NK-92 treated with Interleukin-12 subunit alpha and Interleukin-12 subunit beta, amount 100 ng/mL, for 24 hours (cell line): ENCODE measurements at places on chromosomes 7 and 10.
A peak's percentile ranks its signal among the peaks of the same experiment; 100 is the strongest.

GRCh38 chr10:92923416-92923815 is 75.1 kb downstream of the EXOC6 start:
- no peak for DNase-seq

GRCh38 chr7:77349141-77349540 is 67.0 kb downstream of the GSAP start:
- no peak for DNase-seq

- DNase-seq = no peak
Observed at GRCh38 chr10:17094844-17095243, 34.8 kb downstream of the CUBN start.

- DNase-seq = no peak
Observed at GRCh38 chr10:80272793-80273522, 16.5 kb downstream of the MAT1A start.

DNA sequence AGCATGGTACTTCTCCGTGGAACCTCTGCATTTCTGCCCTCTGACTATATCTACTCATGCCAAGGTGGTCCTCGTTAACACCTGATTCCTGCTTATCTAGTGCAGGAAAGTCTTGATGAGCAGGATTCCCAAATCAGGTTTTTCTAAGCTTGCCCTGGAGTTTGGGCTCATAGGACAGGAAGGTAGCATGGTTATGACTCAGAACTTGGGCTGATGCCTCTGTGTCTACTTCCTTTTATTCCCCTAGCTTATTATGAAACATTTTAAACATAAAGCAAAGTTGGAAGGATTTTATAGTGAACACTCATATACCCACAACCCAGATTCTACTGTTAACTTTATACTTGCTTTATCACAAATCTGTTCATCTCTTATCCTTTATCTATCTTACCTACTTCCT is 5.6 kb downstream of the SUFU start:
- DNase-seq = no peak

DNA sequence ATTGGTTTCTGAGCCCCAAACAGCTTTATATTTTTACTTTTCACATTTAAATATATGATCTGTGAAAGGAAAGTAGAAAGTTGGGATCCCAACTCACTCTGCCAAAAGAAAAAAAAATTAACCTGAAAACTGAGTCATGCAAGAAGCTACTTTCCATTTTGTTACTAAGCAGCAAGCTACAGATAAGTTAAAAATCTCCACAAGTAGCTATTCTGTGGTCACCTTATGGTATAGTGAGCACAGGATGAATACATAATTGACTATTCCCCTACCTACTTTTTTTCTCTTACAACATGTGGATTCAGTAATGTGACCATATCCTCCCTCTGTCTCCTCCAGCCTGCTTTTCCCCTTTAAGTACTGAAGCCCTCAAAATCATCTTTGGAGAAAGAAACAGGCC is 30.3 kb upstream of the CREB3L2 start:
- DNase-seq = no peak

GRCh38 chr7:103877565-103877964 is 111.9 kb downstream of the RELN start:
- DNase-seq = no peak

DNA sequence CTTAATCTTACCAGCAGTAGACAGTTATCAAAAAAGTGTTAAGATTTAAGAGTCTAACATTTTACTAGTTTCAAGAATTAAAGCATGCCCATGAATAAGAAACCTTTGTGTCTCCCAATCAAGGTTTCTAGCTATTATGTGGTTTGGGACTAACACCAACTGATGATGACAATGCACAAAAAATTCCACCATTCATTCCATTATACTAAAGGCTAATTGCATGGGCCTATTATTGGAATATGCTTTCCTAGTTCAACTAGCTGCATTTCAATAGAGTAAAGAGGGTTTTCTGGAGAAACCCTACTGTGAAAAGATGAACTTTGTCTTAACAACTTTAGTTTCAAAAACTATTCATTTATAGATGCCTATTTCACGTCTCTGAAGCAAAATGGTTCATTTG is 44.6 kb downstream of the UBE2H start:
- no peak for DNase-seq

DNA sequence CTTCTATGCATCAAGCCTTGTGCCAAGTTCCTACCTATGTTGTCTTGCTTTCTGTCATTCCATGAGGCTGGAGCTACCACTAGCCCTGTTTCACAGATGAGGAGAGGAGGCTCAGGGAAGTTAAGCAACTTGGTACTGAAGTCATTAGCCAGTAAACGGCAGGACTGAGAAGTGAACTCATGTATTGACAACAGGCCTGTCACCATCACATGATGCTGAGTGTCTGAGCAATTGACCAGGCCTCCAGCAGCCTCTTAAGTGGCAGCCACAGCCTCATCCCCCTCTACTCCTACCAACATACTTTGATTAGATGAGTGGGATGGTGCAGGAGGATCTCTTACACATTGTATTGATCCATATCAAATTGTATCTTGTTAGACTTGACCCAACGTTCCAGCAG is 317.6 kb downstream of the GRID1 start:
- DNase-seq = no peak

GRCh38 chr10:114504769-114505579 is 100.7 kb upstream of the AFAP1L2 start:
- no peak for DNase-seq

- DNase-seq = peak; percentile 48
Observed at GRCh38 chr10:102419269-102420180, 940 bp upstream of the PSD start.

- DNase-seq = no peak
Observed at GRCh38 chr7:47809387-47809786, 138.9 kb downstream of the PKD1L1 start.

DNA sequence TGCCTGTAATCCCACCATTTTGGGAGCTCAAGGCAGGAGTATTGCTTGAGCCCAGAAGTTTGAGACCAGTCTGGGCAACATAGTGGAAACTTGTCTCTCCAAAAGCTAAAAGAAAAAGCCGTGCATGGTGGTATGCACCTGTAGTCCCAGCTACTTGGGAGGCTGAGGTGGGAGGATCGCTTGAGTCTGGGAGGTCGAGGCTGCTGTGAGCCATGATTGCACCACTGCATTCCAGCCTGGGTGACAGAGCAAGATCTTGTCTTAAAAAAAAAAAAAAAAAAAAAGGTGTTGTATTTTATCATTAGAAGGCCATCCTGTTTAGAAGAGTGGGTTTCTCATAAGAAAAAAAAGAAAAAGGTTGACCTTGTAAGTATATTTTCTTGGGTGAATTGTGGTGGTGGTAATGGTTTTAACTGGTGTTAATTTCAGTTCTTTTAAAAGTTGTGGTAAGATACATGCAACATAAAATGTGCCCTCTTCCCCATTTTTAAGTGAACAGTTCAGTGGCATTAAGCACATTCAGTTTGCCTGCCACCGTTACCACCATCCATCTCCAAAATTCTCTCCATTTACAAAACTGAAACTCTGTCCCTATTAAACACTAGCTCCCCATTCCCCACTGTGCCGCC is 34.7 kb downstream of the GRIFIN start:
- DNase-seq = no peak

DNA sequence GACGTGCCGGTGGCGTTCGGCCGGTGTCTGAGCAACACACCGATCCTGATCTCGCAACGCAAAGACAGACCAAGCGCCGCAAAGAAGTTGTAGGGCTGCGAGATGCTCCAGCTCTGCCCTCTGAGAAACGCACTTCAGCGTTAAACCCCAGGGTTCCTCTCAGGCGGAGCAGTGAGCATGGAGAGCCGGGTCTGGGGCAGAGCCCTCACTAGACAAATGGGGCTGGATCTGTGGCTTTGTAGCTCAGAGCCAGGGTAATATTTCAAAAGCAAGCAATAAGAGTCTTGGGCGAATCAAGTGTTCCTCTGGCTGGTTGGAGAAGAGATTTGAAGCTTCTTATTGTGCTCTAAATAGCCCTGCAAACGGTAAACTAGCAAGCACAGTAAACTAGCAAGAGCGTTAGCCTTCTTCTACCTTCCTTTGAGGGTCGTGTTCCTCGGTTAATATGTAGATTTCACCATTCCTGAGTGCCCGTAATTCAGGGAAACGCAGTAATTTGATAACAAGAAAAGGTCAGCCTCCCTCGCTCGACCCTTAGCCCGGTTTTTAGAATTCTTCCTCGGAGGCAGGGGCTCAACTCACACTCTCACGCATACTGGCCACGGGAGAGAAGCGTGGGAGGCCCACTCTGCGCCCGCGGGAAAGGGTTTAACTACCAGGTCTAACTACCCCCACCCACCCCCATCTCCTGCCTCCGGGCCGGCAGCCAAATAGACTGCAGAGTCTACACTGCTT is 6.7 kb downstream of the SKAP2 start:
- no peak for DNase-seq

DNA sequence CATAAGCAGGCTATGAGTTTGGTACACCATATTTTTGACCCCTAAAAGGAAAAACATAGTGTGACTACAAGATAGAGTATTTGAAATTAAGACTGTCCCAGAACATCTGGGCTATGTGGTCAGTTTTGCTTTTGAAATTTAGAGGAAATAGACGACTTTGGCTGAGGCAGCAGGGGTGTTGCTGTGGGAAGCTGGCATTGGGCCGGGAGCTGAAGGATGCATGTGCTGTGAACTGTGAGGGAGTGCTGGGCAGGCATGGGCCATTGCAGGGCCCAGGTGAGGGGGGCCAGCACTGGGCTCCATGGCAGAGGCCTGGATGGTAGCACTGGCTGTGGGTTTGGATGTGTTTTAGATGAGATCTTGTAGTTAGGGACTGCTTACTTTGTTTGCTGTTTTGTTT is 168.3 kb downstream of the BMPER start:
- DNase-seq = no peak
